ENCODE measurements at places on chromosomes 4 and X.

GRCh38 chr4:71355045-71355444 lies 16.2 kb downstream of the SLC4A4 start:
- no peak for DNase-seq

- no peak for DNase-seq
Observed at GRCh38 chr4:88029556-88029955, 22.1 kb downstream of the PKD2 start.

- no peak for DNase-seq
Observed at GRCh38 chrX:30241724-30242415, at the start of gene MAGEB4. Gene MAGEB4, plus strand, starts transcription at chrX:30242000. Its CDS starts 136 bp downstream, at chrX:30242136.

GRCh38 chrX:130869239-130869638 lies 33.8 kb downstream of the ENOX2 start:
- DNase-seq: no peak

DNA sequence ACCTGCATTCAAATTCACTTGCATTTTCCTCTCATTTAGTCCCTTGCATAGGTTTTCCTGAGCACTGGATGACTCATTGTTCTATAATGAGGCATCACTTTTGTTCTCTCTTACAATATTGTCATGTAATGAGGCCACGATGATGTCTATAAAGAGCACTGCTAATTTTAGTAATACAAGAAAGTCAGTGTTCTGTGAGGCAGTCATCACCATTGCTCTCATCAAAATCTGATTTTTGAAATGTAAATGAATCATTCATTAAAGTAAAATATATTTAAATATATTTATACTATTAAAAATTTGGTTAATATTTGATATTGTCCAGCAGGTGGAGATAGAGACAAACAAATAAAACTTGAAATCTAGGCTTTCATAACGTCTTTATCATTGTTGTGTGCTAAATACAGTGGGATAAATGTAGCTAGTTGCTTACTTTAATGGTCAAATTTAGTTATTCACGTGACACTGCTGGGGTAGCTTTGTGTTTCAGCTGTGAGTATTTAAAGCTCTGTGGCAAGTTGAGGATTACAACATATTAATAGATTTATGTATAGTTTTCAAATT lies 15.4 kb downstream of the HMGB2 start:
- peak; percentile 51 for DNase-seq

GRCh38 chr4:184510401-184510800 lies 36.1 kb upstream of the IRF2 start:
- no peak for DNase-seq

DNA sequence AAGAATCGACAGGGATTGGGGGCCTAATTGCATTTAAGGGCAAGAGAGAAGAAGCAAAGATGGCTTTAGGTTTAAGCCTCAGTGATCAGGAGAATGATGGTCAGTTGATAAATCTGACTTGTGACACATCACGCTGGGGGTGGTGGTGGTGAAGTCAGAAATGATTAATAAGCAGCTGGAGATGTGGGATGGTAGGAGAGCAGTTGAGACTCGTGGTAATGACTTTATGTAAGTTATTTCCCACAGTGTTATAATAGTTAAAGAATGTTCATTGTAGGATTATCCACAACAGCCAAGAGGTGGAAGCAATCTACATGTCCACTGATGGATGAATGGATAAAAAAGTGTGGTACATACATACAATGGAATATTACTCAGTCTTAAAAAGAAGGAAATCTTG lies 178.9 kb upstream of the GPC4 start:
- no peak for DNase-seq

- peak; percentile 12 for DNase-seq
Observed at GRCh38 chrX:41481264-41482109, 34.3 kb downstream of the NYX start.

- DNase-seq: no peak
Observed at GRCh38 chr4:120053911-120054310, 12.7 kb downstream of the MAD2L1 start.

GRCh38 chr4:170047771-170048354 lies 21.7 kb upstream of the MFAP3L start:
- DNase-seq: peak; percentile 66

GRCh38 chr4:111641813-111642579 lies 503.3 kb upstream of the FAM241A start:
- peak; percentile 6 for DNase-seq

- no peak for DNase-seq
Observed at GRCh38 chr4:136861091-136861490, 671.2 kb downstream of the PCDH18 start.

- DNase-seq: no peak
Observed at GRCh38 chrX:130990723-130991122, 67.4 kb upstream of the ARHGAP36 start.

GRCh38 chrX:2714551-2714950 lies 23.5 kb downstream of the CD99 start:
- no peak for DNase-seq

GRCh38 chr4:56910172-56910967 lies 2.7 kb downstream of the REST start:
- no peak for DNase-seq

DNA sequence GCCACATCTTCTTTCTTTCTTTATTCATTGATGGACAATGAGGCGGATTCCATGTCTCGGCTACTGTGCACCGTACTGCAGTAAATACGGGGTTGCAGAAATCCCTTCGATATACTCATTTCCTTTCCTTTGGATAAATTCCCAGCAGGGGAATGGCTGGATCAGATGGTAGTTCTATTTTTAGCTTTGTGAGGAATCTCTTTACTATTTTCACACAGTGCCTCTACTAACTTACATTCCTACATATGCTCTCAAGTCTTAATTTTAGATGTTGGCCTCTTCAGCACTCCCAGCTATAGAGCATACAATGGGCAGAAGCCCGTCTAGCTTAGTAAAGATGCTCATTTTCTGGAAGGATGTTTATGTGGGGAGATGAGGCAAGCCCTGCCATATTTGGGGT lies 317.4 kb downstream of the ASMT start:
- DNase-seq: no peak

DNA sequence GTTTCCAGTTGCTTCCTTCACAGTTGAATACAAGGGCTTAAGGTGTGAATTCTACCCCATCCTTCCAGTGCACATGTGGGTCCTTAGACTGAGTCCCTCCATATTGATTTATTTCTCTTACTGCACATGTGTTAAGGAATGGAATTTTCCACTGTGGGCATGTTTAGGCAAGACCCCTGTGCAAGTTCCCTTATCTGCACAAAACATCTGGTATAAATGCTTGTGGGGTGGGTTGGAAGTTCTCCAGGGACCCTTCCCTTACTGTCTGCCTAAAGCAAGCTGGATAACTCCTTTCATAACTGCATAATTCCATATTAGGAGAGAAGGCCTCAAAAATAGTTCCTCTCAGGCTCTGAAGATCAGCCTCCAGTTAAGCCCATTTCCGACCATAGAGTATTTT lies 570.9 kb downstream of the ADGRL3 start:
- no peak for DNase-seq

- DNase-seq: no peak
Observed at GRCh38 chr4:3522326-3522640, 9.9 kb downstream of the LRPAP1 start.

- no peak for DNase-seq
Observed at GRCh38 chr4:154234576-154234975, 257.0 kb downstream of the DCHS2 start.

GRCh38 chr4:58453956-58454355 lies 1343.8 kb upstream of the IGFBP7 start:
- DNase-seq: no peak

DNA sequence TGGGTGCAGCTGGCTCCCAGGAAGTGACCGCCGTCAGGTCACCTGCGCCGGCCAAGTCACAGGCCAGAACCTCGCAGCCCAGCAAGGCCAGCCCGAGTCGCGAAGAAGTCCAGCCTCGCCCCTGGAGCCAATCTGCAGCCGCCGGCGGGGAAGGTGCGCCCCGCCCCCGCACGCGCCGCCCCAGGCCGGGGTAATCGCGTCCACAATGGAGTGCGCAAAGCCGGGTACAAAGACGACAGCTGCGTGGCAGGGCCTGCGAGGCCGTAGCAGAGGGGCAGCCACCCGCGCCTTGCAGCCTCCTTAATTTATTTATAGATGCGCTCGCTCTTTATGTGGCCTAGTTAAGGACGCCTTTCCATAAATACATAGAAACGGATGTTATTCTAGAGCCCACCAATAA lies 139.4 kb upstream of the CPEB2 start:
- DNase-seq: no peak

GRCh38 chr4:111921714-111922113 lies 223.5 kb upstream of the FAM241A start:
- DNase-seq: no peak

GRCh38 chr4:98583265-98583664 lies 75.1 kb downstream of the TSPAN5 start:
- no peak for DNase-seq

DNA sequence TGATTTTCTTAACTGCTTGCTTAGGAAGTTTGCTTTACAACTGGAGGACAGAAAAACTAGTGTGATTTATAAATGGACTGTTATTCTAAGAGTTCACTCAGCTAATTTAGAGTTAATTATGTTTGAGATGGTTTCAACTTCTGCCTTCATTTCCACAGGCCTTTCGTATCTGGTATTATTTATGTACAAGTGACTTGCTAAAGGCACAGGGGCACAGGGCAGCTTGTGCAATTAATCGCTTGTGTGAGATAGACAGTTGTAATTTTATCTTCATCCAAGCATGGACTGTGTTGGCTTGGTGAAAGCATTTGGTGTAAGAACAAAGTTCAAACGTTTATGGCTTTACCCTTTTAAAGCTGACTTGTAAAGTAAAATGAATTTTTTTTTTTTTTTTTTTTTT lies 38.3 kb downstream of the GPAT3 start:
- DNase-seq: no peak

- DNase-seq: peak; percentile 78
Observed at GRCh38 chrX:3713225-3713936, at the start of gene PRKX. Gene PRKX, minus strand, starts transcription at chrX:3713649. Its CDS starts 396 bp downstream, at chrX:3713253.

DNA sequence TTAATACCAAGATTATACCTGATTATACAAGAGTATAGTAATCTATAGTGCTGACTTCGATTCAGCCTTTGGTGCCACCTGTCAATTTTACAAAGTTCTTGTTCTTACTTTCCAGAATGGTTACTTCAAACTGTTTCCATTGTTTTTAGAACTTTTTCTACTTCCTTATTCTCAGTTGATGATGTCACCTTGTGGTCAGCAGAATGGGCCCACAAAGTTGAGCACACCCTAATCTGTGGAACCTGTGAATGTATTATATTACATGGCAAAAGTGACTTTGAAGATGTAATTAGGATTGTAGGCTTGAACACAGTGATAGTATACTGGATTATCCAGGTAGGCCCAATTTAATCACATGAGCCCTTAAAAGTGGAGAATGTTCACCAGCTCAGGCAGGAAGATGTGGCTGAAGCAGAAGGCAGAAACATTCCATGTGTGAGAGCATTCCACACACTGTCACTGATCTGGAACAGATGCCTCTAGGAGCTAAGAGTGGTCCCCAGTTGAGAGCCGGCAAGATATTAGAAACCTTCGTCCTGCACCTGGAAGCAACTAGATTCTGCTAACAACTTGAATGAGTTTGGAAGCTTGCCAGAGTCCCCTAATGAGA lies 6.3 kb upstream of the SGMS2 start:
- no peak for DNase-seq

DNA sequence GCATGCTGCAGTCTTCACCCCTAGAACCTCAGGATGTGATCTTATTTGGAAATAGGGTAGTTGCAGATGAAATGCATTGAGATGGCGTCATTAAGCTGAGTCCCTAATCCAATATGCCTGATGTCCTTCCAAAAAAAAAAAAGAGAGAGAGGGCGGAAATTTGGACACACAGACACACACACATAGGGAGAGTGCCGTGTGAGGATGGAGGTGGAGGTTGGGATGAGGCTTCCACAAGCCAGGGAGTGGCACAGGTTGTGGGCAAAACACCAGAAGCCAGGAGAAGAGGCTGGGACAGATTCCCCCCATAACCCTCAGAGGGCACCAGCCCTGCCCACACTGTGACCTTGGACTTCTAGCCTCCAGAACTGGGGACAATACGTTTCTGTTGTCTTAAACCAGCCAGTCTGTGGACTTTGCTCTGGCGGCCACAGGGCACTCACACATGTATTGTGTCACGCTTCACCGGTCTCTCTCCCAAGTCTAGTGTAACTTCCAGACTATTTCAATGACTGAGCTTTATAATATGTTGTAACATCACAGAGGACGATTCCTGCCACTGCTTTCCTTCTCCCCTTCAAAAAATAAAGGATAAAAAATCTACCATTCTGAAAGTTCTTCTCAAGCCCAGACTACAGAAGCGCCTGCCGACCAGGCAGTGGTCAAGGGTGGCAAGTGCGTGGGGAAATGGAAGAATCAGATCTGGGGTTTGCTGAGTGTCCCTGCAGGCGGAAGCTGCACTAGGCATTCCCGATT lies 35.8 kb upstream of the MAN2B2 start:
- DNase-seq: no peak

DNA sequence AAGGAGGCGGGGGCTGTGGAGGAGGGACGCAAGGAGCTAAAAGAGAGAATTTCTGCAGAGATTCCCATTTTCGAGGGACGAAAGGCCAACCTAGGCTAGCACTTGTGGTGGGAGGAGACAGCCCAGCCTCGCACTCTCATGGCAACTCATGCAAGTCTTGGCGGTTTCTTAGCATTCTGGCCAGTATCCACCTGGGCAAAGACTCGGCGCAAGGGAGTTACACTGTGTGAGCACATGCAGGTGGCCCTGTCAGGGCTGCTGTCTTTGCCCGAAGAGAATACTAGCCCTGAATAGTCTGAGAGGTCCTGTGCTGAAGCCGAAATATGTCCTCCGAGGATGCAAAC lies 15.5 kb downstream of the MCF2 start:
- DNase-seq: no peak

- no peak for DNase-seq
Observed at GRCh38 chr4:48032721-48033120, 16.1 kb downstream of the NIPAL1 start.

- DNase-seq: no peak
Observed at GRCh38 chr4:156473151-156473550, 498.4 kb downstream of the PDGFC start.

GRCh38 chrX:118108304-118108703 lies 8.3 kb downstream of the KLHL13 start:
- DNase-seq: no peak

DNA sequence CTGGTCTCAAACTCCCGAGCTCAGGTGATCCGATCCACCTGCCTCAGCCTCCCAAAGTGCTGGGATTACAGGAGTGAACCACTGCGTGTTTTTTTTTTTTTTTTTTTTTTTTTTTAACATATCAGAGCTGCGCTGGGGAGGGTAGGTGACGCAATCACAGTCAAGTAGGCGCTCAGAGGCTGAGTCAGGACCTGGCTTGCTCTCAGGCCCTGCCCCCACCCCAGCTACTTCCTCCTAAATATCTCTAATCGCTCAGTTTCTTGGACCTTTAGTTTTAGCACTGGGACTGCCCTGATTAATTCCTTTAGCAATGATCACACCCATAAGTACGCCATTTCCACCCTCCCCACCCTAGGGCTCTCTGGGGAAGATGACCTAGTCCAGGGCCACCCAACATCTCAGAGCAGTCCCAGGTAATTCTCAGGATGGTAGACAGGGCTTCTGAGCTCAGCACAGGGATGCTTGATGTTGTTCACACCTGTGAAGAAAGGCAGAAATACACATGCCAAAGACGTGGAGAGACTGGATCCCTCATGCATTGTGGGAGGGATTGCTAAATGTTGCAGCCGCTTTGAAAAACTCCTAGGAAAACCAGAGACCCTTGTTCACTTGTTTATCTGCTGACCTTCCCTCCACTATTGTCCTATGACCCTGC lies 50.2 kb downstream of the DDX3X start:
- DNase-seq: peak; percentile 67

GRCh38 chrX:86154553-86154952 lies 6.3 kb downstream of the DACH2 start:
- DNase-seq: no peak

- no peak for DNase-seq
Observed at GRCh38 chrX:94178145-94178788, 504.3 kb downstream of the FAM133A start.
